ENCODE measurements at places on chromosomes 11 and 22.
A peak's percentile ranks its signal among the peaks of the same experiment; 100 is the strongest.

- DNase-seq: no peak
Measured at GRCh38 chr11:59810911-59811259, 307 bp upstream of the MRPL16 start.

DNA sequence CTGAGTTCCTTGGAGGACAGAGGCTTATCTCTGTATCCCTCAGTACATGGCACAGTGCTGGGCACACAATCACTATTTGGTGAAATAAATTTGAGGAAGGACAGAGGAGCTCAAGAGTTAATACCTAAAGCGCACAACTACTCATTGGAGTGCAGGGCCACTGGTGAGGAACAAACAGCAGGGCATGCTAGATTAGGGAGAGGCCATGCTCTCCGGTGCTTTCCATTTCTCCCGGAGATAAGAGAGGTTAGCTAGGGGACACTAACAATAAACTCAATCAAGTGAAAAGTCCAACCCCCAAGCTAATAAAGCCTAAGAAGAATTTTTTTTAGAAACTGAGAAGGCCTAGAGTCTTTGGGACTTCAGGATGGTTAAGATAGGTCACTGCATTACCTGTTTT, 29.1 kb downstream of the NFRKB start:
- DNase-seq: no peak

DNA sequence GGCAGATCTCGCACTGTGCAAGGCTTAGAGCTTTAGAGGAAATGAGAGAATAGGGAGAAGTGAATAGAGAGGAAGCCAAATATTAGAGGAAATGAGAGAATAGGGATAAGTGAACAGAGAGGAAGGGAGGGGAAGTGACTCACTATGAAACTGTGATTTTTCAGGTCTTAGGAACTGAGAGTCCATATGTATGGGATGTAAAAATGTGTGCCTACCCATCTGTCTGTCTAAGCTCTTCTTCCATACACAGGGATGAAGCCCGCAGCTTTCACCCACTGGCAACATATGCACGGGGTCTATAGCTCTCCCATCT, 6.4 kb upstream of the CCDC86 start:
- DNase-seq: no peak

DNA sequence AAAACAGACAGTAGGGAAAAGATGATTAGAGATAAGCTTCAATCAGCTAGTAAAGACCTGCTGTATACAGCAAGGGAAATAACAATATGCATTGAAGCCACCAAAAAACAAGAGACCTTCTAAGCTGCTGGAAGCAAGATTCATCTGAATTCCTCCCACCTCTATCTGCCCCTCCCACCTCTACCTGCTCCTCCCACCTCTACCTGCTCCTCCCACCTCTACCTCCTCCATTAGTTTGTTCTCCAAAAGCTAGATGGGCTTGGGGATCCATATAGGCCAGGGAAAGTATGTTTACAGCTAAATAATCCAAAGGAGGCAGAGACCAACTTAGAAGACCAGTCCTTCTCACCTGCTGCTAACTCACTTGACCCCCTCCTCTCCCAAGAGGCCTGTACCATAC, 33.2 kb downstream of the PAK1 start:
- no peak for DNase-seq

- DNase-seq: no peak
Measured at GRCh38 chr22:39558254-39558727, 12.3 kb upstream of the CACNA1I start.

- peak; percentile 95 for DNase-seq
Measured at GRCh38 chr11:65927904-65928397, 8.7 kb downstream of the DRAP1 start.

GRCh38 chr22:44337678-44338004, 24.9 kb upstream of the SHISAL1 start:
- DNase-seq: no peak

DNA sequence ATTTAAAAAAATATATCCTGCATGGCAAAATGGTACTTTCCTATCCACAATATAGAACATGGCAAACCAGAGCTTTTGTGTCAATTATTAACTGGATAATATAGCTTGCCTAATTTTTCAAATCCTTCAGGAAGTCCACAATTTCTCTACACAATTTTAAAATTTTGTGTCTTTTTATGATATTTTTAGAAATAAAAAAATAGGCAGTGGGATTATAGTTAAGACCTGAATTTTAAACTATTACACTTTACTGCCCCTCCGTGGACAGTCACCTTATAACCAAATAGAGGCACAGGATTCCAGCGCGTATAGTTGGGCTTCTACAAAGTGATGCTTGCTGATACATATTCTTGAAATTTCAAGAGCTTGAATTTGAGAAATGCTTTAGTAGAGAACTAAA, 2.1 kb upstream of the DMC1 start:
- peak; percentile 47 for DNase-seq

- peak; percentile 59 for DNase-seq
Measured at GRCh38 chr11:59097113-59097708, 9.8 kb upstream of the FAM111B start.

DNA sequence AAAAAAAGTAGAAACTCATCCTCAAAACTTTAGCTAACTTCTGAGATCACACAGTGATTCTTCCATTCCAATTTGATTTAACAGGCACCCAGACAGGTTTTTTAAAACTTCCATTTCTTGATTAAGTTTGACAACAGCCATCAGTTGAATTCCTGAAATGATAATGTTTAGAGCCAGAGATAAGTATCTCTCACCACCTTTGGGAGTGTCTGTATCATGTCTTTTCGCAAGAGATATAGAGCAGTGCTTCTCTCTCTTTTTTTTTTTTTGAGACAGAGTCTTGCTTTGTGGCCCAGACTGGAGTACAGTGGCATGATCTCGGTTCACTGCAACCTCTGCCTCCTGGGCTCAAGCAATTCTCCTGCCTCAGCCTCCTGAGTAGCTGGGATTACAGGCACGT, 41.7 kb upstream of the BMAL1 start:
- DNase-seq: no peak

DNA sequence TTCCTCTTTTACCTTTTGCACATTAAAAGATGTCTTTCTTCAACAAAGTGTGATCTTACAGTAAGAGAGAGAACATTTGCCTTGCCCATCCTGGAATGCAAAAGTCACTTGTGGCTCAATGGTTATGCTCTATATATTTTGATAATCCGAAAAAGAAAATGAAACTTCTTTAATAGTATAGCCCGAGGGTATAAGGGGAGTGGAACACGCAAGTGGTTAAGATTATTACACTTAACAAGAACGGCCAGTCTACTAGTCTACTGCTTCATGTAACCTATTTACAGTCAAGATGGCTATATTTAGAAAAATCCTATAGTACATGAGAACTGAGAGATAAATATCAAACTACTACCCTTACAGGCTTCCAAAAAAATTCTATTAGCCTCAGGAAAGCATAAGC, 86.1 kb downstream of the CADM1 start:
- no peak for DNase-seq

DNA sequence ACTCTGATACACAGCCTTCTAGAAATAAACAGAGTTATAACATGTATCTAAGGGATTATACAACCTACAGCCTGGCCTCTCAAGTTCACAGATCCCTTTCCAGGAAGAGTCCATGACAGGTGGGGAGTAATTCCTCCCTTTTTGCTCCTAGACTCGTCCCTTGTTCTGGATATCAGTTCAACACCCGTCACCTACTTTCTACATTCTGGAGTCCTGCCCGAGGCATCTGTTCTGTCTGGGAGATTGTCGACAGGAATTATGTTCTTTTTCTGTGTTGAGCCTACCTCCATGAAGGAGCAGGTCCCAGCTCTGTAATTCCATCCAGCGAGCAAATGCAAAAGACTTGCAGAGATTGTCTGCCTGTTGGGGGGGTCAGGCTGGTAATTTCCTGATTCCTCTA, 224.6 kb upstream of the NTM start:
- no peak for DNase-seq

DNA sequence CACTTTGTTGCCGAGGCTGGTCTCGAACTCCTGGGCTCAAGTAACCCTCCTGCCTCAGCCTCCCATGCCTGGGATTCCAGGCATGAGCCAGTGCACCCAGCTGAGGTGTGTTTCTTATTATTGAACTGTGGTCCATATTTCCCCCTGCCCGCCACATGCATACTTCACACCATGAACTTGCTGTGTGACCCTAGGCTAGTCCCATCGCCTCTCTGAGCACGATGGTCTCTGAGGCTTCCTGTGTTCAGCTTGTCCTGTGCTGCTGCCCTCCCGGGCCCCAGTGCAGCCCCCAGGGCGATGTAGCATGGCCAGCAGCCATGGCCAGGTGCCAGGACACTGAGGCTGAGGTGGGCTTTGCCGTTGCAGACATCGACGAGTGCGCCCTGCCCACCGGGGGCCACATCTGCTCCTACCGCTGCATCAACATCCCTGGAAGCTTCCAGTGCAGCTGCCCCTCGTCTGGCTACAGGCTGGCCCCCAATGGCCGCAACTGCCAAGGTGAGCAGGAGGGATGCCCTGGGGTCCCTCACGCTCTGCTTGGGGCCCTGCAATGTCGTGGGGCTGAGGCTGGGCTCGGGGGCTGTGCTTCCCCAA, 45.7 kb downstream of the FBLN1 start:
- no peak for DNase-seq

GRCh38 chr11:34540870-34541269, 27.3 kb upstream of the ELF5 start:
- no peak for DNase-seq

- DNase-seq: no peak
Measured at GRCh38 chr11:65388731-65389130, 2.3 kb downstream of the FRMD8 start.

GRCh38 chr11:115819014-115819413, 314.8 kb upstream of the CADM1 start:
- no peak for DNase-seq

DNA sequence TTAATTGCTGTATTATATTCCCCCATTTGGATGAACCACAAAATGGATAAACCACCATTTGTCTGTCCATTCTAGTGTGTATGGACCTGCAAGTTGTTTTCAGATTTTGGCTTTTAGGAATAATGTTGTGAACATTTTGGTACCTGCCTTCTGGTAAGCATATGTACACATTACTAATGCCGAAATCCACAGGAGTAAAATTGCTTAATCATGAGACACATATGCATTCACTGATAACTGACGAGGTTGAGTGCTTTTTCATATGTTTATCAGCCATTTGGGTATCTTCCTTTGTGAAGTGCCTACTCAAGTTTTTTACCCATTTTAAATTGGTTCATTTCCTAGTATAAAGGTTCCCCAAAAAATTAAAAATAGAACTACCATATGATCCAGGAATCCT, 34.2 kb downstream of the OSBP2 start:
- no peak for DNase-seq

DNA sequence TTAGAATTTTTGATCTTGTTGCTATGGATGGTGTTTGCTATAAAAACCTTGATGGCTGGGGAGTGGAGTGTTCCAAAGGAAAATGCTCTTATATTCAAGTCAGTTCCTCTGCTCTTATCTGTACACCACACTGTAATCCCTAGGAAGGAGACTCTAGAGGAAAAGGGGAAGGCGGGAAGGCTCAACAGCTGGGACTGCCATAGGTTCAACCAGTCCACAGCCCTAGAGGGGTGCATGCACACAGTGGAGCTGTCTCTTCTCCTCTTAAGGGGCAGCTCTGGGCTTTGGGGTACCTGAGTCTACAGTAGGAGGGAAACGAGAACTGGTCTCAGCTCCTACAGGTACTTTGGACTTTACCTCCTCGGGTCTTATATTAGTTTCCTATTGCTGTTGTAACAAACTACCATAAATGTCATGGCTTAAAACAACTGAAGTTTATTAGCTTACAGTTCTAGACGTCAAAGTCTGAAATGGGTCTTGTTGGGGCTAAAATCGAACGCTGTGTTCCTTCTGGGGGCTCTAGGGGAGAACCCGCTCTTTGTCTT, 77.2 kb upstream of the ZBED5 start:
- DNase-seq: no peak

DNA sequence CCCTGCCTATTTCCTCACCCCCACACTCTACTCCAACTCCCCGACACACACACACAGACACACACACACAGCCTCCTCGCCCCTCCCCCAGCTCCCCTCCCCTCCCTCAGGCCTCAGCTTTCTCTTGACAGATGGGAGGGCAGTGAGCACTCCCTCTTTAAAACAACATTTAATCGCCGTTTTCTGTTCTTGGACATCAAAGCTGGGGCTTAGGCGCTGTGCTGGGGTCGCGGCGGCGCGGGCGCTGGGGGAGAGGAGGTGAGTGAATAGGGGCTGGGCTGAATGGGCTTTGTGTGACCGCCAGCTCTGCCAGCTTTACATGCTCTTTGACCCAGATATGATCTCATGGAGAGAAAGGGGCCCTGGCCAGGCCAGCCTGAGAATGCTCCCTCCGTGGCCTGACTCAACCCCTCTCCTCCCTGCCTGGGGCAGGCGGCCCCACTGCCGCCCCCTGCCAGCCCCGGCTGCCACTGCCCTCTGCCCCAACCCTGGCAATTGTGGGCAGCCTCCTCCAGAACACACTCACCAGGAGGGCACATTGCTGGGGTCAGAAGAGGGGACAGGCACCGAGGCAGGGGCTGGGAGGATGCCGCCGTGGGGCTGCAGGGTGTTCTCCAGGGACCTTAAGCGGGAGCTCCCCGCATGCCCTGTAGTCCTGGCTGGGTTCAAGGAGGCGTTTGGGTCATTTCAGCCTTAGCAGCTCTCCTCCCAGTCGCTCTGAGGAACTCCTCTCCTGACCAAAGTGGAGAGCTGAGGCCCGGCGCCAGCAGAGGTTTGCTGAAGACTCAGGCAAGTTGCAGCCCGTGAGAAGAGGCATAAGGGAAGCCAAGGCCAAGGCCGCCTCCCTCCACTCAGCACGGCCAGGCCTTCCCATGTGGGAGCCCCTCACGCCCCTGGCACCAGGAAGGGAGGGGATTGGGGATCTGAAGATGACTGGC, 38.3 kb upstream of the NNMT start:
- no peak for DNase-seq
